Stimulated activated CD4-positive, alpha-beta T cell treated with anti-CD3 and anti-CD28 coated beads, Interleukin-4, amount 100 ng/mL, for 24 hours (primary cell): ENCODE measurements at places on chromosomes 12 and 14.

DNA sequence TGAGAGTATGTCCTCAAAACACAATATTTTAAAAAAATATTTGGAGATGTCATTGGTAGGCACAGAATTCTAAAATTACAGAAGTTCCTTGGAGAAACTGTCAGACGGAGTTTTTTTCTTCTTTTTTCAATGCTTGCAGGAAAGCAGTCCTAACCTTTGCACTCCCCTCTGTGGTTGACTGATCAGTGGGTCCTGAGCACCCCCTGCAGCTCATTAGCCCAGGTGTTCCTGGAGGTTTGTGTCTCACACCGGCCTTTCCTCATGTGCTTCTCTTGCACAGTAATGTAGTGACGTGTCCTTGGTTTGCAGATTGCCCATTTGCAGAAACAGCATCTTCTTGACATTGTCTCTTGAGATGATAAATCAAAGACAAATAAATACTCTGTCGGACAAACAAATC is 513.0 kb downstream of the TMEM121 start:
- DNase-seq: peak; percentile 81

DNA sequence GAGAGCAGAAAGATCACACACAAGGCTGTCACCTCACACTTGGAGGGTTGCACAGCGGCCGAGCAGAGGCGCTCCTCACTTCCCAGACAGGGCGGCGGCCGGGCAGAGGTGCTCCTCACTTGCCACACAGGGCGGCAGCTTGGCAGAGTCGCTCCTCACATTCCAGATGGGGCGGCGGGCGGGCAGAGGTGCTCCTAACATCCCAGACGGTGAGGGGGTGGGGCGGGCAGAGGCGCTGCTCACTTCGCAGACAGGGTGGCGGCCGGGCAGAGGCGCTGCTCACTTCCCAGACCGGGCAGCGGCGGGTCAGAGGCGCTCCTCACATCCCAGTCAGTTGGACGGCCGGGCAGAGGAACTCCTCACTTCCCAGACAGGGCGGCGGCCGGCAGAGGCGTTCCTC is 9.1 kb downstream of the TMBIM4 start:
- no peak for DNase-seq

GRCh38 chr14:33451211-33451610 is 499.7 kb downstream of the EGLN3 start:
- no peak for DNase-seq

DNA sequence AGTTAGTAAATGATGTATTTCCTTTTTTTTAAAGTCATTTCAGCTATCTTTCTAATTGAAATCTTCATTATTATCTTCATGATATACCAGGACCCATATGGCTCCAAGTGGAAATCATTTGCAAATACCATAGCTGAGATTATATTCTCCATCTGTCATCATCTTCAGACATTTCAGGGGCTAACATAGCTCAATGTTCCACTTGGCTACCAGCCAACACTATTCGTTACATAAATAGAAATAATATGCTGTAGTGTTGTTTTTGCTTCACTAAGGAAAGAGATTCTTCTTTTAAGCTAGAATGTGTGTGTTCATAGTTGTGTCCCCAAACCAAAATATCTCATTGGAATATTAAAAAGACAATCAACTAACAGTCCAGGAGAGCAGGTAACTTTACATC is 225.1 kb downstream of the DIO2 start:
- DNase-seq: no peak

DNA sequence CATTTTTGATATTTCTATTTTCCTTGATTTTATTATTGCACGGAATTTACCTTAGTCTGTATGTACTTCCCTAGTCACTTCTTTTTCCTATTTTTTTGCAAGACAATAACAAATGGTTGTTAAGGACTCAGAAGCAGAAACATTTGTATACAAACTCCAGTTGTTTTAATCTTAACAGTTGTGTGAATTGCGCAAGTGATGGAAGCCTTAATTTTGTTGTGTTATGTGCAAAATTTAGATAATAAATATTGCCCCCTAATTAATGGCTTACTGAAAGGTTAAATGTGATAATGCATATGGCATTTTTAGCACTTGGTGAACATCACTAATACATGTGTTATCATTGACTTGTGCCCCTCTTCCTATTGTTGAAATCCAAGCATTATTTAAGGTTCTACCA is 82.0 kb downstream of the MGAT4C start:
- no peak for DNase-seq

GRCh38 chr14:29376237-29376636 is 551.4 kb downstream of the PRKD1 start:
- no peak for DNase-seq

- DNase-seq: no peak
These were observed 73.3 kb upstream of the USP44 start for GRCh38 chr12:95624589-95624988.

DNA sequence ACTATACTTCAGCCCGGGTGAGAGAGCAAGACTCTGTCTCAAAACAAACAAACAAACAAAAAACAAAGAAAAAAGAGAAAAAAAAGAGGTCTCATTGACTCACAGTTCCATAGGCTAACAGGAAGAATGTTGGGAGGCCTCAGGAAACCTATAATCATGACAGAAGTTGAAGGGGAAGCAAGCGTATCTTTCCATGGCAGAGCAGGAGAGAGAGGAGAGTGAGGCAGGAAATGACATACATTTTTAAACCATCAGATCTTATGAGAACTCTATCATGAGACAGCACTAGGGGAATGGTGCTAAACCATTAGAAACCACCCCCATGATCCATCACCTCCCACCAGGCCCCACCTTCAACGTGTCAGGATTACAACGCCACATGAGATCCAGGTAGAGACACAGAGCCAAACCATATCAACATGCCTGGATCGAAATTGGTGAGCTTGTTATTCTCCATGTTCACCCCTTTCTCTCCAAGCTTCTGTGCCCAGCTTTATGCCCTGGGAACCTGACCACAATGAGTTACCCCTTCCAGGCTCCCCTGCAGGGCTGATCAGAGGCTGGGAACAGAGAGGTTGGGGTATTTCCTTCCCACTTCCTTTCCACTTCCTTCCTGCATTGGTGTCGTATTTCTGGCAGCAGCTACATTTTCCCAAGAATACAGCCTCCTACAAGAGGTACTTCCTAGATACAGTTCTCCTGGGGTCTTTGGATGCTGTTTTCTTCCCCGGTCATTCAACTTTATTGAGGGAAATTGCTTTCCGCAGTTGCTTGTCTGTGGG is 219.3 kb upstream of the FLRT2 start:
- no peak for DNase-seq

GRCh38 chr14:75440733-75441477 is 13.1 kb downstream of the JDP2 start:
- DNase-seq: no peak

DNA sequence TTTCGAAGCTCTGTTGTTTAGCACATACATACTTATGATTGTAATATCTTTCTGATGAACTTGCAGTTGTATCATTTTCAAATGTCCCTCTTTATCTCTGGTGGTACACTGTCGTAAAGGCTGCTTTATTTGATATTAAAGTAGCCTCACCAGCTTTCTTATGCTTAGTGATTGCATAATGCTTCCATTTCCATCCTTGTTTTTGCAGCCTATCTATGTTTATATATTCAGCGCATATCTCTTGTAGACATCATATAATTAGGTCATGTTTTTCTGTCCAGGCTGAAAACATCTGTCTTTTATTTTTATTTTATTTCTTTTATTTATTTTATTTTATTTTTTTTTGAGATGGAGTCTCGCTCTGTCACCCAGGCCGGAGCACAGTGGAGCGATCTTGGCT is 34.6 kb downstream of the ACAD10 start:
- DNase-seq: no peak

DNA sequence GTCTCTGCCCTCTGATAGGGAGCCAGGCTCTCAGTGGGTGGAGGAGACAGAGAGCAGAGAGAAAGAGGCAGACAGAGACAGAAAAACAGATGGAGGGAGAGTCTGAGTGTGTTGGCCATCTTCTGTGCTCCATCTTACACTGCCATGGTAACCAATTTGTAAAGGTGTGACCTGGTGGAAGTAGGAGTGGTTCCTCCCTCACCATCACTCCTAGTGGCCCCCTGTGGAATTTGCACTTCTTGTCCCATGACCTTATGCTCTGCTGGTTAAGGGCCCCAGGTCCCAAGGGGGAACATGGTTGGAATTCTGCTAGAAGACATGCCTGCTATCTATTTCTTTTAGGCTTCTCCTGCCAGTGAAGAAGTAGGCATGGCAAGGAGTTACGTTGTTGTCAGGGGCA is 376.7 kb upstream of the CCDC196 start:
- no peak for DNase-seq

DNA sequence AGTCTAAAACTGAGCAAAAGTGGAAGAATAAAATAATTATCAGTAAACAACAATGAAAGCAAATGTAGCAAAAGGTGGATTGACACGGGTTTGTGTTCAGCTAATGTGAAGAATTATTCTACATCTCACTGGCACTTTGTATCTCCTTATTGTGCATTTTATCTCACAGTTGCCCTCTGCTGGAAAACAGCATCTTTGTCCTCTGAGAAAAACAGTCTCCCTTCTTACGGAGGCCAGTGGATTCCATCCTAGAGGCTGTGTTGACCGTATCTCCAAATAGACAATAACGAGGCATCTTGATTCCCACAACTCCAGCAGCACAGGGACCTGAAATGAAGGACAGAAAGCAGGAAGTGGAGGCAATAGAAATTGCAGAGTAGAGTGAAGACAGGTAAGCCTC is 51.3 kb upstream of the PLBD1 start:
- DNase-seq: no peak

DNA sequence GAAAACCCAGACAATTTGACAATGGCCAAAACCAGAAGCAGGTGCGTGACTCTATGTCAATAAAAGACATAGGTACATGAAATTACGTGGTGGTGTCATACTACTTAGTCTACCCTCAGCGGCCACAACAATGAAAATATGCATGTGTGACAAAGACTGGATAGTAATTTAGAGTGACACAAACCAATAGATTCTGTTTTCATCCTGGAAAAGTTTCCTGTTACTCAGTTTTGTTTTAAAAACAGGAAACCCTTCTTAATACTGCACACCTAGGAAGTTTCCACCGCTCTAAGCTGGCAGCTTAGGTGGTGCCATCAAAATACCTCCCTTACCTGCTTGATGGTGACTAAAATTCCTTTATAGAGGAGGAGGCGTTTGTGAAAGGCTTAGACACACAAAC is 15.1 kb downstream of the POU6F1 start:
- peak; percentile 13 for DNase-seq

GRCh38 chr12:19574601-19575000 is 135.3 kb downstream of the AEBP2 start:
- DNase-seq: no peak

DNA sequence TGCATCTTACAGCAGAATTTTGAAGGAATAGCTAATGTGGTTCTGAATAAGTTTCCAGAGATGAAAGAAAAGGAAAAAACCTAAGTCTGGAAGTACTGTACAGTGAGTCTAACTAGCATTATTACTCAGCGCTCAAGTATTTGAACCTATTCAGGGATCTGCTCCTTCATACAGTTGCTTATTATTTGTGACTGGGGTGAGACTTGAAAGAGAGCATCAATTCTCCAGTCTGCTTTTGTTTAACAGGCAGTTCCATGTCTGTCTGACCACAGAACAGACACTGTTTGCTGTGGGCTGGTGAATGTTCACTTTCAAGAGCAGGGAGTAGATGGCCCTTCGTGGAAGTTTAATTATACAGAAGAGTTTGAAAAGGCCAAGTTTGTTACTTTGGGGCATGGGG is 9.3 kb downstream of the ETV6 start:
- DNase-seq: no peak

GRCh38 chr14:103749860-103750259 is 34.2 kb downstream of the ZFYVE21 start:
- no peak for DNase-seq

GRCh38 chr12:55041345-55042055 is 21.7 kb downstream of the NEUROD4 start:
- no peak for DNase-seq

DNA sequence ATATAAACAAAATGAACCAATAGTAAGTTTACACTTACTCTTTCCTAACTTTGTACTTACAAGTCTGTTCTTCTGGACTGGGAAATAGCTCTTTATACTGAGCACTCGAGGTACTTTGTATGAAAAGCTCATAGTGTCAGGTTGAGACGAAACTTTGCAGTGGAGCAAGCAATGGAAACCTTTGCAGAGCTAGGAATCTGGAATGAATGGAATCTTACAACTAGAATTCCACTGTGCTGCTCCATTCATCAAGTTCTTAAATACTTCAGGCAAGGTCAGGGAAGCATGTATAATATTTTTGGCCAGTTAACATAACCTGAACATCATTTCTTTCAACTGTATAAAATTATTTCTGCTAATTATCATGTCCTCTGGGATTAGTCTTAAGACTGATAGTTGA is 1327.5 kb upstream of the FLRT2 start:
- no peak for DNase-seq

DNA sequence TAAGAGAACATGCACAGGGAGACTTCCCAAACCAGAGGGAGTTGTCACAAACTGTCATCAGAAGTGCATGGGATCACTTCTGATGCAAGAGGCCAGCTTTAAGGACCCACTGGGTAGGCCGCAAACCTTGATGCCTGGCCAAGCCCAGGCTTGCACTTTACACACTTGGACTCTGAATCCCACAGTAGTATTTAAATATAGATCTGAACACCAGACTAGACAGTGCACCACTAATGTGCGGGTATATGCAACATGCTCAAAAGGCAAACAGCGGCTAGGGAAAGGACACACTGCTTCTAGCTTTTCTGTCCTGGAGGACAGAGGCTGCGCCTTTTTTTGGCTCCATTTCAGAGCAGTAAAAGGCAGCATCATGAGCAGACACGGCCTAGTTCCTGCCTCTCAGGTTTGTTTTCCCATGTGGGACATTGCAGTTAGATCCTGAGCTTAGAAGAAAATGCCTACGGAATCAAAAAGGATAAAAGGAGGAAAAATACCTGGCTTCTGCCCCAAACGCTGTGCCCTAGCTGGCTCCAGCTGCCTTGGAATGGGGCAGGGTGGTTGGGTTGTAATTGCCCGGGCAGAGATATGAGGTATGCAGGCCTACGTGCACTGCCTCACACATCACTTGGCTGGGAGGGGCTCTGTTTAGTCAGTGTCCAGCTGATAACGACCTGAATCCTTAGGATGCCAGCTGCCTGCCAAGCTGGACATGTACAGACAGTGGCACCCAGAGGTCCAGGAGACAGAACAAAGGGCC is 84.5 kb upstream of the EGLN3 start:
- DNase-seq: no peak

GRCh38 chr12:71935594-71935993 is 3.1 kb upstream of the TPH2 start:
- no peak for DNase-seq

- DNase-seq: no peak
These were observed 102.1 kb upstream of the FSCB start for GRCh38 chr14:44609201-44609600.

DNA sequence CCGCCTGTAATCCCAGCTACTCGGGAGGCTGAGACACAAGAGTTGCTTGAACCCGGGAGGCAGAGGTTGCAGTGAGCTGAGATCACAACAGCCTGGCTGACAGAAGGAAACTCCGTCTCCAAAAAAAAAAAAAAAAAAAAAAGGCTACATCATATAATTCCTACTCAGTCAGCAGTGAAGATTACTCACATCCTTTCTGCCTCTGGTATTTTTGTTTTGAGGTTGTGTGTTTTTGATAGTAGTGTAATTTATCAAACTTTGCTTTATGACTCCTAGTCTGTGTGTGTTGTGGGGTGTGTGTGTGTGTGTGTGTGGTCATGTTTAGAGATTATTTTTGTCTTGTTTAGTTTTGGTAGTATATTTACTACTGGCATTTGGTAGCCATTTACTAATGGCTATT is 29.8 kb upstream of the DLGAP5 start:
- no peak for DNase-seq

- DNase-seq: no peak
These were observed 1.6 kb downstream of the METTL3 start for GRCh38 chr14:21509432-21510143.
